ENCODE measurements at places on chromosomes 1 and 21. TPM values are rescaled to one million over a fixed set of nuclear protein-coding genes. Genes with fewer than 3 reads are reported as not detected.

DNA sequence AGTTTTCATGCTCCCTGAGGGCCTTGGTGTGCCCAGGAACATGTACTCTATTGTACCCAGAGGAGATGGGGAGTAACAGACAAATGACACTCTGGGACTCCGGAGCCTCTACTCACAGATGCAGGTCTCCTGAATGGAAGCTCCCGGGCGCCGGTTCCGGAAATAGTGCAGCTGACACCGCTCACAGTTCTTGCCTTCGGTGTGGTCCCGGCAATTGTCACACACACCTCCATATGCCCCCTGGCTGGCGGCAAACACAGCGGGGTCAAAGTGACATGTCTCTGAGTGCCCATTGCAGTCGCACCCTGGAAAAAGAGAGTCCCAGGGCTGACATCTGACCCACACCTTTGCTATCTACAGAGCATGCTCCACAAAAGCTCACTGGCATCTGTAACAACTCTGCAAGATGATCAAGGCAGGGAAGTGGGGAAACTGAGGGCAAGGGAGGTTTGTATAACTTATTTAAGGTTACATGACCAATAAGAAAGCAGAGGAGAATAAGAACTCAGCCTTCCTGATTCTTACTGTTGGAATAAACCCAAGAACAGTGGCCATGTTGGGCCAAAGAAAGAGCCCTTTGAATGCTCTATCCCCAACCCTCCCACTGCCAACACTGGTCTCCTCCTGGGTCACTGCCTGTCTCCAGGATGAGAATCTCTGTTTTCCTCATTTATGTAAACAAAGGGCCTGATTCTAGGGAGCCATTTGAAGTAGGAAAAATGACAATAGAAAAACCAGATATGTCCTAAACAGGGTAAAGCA is 22.4 kb downstream of the LAMB3 start:
- DNase-seq, result no peak

DNA sequence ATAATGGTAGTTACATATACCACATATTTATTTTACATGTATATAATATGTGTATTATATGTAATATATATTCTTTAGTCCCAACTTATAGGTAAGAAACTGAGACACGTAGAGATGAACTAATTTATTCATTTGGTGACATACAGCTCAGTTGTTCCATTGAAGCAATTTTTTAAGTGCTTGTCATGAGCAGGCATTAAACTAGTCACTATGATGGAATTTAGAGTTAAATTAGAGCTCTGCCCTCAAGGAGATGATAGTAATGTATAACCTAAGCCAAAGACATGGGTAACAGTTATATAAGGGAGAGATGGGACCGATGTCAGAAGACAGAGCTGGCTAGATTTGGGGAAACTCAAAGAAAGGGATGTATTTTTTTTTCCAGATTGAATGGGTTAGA is 83.0 kb downstream of the ST6GALNAC5 start:
- no peak for DNase-seq

- no peak for DNase-seq
These were observed 2.1 kb downstream of the PSRC1 start for GRCh38 chr1:109280862-109281261.

EXTL1 gene
- total RNA-seq, result not detected

TXLNA gene
- total RNA-seq, result 56.1 TPM

All from HT1080 (cell line).